ENCODE measurements at places on chromosomes 6 and 20.

DNA sequence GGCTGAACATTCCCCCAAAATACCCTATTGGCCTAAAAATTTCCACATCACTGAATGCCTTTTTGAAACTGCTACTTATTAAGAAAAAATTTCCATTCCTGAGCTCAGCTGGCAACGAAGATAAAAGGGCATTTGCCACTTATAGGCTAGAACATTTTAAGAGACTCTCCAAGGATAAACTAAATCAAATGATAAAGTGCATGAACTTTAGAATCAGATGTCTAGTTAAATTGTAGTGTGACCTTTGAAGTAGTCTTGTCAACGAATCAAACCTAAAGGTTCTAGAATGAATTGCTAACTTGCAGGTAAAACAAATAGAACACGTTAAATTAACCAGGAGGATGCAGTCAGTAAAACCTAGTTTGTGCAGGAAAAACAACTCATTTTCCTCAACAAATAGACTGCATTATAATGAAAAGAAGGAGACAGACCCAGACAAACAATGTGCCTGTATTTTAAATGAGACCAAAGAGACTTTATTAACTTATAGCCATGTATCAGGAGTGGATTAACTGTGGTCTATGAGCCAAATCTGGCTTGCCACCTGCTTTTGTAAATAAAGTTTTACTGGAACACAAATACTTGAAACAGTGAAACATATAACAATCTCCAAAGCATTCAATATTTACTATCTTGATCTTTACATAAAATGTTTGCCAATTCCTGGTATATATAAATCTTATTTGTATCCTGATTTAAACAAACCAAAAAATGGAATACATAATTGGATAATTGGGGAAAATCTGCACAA, 184.4 kb downstream of the MEI4 start:
- no peak for DNase-seq

DNA sequence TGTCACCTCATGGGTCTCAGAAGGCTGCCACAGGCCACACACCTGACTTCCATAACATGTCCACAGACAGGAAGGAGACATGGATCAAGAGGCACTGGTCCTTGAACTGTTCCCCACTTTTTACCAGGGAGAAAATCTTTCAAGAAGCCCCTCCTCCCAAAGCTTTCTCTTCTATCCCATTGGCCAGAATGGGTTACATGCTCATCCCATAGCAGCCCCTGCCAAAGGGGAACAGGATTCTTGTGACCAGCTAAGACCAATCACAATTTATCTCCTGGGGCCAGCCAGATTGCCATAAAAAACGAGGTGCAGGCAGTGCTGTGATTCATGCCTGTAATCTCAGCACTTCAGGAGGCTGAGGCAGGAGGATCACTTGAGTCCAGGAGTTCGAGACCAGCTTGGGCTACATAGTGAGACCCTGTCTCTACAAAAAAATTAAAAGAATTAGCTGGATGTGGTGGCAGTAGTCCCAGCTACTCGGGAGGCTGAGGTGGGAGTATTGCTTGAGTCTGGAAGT, 59.4 kb downstream of the TMEM242 start:
- DNase-seq: no peak

DNA sequence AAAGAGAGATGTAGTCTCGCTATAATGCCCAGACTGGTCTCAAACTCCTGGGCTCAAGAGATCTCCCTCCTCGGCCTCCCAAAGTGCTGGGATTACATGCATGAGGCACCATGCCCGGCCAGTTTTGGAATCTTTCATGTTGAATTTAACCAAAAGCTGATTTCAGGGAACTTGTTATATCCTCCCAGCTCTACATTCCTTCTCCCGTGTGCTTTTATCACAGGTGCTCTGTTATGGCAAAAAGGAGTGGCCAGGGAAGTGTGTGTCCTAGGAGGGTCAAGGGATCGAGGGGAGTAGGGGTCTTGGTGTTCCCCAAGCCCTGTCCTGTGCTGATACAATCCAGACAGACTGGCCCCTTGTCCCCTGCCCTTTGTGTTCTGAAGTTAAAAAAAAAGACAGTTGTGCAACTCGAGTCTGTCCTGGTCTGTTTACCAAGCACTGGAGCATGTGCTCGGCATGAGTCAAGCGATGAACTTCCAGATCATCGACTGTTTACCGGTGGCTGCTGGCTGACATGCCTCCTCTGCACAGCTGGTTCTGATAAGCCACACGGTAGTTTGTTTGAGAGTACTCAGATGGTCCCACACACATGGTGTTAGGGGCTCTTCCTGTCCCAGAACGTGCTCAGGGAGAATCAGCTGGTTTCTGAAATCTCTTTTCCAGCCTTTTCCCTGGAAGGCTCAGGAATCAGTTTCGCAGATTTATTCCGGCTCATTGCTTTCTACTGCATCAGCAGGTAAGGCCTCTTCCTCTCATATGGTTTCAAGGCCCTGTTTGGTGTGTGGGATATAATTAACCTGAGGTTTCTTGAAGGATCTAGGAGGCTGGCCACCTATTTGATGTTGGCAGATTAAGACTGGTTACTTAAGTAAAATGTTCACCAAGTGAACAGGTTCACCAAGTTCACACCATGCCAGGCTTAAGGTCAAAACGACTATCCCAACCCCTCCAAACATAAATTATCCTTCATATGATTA, 52.6 kb upstream of the NAA20 start:
- no peak for DNase-seq

- DNase-seq: no peak
Observed at GRCh38 chr20:54305421-54305820, 97.5 kb downstream of the PFDN4 start.

DNA sequence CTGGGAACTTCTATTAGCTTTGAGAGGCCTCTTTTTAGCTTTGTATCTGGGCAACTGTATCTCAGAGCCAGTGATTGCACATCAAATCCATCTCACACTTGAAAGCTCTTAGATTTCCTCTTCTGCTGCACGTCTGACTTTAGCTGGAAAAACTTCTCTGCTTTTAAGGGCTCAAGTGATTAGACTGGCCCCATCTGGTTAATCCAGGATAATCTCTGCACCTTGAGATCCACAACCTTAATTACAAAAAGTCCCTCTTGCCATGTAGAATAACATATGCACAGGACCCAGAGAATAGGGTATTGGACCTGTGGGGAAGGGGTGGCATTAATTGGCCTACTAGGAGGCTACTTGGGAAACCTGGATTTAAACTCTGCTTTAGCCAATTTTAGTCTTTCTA, 24.2 kb downstream of the KLHL31 start:
- DNase-seq: no peak

DNA sequence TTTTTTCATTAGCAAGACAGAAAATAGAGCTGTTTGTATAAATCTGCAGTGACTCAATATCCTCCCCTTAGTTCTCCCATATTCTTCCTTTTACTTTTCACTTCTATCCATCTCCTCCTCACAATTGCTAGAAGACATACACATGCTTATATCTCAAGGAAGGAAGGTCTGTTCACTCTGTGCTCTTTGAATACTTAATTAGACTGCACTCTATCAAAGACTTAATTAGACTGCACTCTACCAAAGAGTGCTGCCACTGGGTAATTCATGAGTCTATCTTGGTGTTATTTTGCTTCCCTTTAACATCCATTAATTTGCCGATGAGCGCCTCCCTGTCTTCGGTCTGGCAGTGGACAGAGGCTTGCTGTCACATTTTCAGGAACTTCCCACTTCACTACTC, 241.9 kb downstream of the ADGB start:
- no peak for DNase-seq

- DNase-seq: no peak
Observed at GRCh38 chr6:112007254-112007653, 46.6 kb upstream of the CCN6 start.

DNA sequence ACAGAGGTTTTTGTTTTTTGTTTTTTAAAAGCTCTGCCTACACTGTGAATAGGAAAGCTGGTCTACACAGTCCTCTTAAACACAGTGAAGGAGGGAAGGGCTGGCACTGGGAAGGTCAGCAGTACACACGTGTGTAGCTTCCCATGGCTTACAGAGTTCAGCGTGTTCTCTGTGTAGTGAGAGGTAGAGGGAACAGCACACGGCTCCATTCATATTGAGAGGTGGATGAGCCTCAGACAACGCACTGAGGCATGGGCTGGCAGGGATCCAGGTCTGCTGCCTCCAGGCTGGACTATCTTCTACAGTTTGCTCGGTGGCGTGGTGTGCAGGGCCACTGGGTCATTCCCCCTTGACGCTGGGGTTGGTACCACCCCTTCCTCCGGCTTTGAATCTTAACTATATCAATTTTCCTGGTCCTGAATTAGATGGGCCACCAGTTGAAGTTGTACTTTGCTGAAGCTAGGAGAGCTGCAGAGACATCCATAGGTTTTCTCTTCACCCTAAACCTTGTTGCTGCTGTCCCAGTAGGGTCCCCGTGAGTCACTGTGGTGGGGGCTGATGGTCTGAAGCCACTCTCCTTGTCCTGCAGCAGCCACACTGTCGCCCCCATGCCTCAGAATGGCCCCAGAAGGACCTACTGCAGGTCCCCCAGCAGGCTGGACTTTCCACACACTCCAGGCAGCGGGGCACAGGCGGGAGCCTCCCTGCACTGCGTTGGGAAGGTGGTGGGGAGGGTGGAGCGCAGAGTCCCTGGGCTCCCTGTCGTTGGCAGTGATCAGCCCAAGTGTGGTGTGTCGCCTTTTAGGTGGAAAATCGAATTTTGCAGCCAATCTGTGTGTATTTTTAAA, 2.0 kb downstream of the ARFGAP1 start:
- DNase-seq: no peak

DNA sequence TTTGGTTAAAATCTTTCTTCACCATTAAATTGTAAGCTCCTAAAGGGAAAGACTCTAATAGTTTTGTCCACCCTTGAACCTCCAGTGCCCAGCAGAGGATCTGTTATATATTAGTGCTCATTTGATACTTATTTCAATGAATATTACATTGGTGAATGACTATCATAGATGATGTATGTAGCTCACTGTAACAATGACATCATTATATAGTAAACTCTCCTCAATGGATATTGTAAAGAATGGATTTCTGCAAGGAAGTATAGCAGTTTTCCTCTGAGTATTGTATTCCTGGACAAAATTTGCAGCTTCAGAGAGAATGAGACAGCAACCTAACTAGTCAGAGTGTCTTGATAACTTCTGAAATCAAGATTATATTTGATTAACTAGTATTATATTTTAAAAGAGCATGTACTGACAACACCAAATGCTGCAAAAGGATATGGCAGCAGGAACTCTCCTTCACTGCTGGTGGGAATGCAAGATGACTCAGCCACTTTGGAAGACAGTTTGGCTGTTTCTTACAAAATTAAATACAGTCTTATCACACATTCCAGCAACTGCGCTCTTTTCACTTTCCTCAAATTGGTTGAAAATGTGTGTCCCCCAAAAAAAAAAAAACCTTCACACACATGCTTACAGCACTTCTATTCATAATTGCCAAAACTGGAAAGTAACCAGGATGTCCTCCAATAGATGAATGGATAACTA, 189.8 kb upstream of the OPRM1 start:
- no peak for DNase-seq

DNA sequence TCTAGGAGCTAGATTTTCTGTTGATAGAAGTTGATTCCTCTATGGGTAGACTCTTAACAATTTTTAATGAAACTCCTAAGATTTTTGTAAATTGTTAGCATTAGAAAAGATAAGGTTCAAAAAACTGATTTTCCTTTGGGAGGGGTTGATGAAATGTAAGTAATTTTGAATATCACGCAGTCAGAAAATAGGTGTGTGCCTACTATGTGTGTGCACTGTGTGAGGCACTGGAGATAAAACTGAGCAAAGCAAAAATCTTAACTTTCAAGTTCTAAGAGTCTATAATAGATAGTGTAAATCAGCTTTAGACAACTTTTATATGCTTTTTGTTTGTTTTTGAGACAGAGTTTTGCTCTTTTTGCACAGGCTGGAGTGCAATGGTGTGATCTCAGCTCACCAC, 53.3 kb downstream of the FAM217A start:
- DNase-seq: no peak

DNA sequence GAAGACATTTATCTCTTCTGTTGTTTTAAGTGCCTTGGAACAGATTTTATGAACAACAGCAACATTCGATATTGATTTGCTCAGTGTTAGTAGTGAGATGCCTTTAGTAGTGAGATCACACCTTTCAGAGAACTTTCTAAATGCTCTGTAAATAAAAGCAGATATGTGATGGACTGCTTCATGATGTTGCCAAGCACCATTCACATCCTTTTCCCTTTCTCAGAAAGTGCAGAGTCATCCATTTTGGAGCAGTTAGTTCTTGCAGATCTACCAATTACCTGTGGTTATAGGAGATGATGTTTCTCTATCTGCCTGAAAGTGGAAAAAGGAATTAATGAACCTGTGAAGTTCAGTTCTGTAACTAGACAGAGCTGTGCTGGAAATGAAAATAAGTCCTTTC, 27.0 kb downstream of the CBFA2T2 start:
- no peak for DNase-seq

- no peak for DNase-seq
Observed at GRCh38 chr6:11292594-11293236, 60.2 kb upstream of the NEDD9 start.

Data from stimulated activated CD4-positive, alpha-beta T cell treated with anti-CD3 and anti-CD28 coated beads, Interleukin-2, amount 100 ng/mL, for 24 hours (primary cell).